ENCODE measurements at places on chromosomes 1 and 21.

DNA sequence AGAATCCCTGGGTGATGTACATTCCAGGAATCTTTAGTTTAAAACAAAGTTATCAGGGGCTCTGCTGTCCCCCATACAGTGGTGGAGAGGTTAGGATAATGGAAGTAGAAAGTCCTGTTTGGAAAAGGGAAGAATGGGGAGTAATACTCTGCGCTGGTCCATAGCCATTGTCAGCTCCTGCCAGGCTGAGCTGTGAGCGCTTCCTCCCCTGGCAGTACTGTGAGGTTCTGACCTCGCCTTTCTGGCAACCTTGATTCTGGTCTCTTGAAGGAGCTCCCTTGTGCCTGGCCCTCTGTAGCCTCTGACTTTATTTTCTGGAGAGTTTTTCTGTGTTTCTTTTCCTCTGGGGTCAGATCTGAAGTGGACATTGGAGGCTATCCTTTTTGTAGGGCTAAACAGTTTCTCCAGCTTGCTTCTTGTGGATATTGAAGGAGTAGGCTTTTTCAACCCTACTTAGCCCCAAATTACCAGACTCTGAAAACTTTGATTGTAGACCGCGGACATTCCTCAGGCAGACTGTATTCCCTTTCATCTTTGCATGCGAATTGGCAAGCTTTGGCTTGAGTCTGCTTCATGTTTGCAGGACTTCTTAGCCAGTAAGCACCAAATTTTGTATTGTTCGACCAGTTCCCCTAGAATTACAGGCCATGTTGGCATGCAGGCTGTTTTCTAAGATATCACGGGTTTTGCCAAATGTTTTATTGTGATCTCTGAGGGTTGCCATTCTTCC is 13.8 kb downstream of the UBE4B start:
- no peak for DNase-seq

DNA sequence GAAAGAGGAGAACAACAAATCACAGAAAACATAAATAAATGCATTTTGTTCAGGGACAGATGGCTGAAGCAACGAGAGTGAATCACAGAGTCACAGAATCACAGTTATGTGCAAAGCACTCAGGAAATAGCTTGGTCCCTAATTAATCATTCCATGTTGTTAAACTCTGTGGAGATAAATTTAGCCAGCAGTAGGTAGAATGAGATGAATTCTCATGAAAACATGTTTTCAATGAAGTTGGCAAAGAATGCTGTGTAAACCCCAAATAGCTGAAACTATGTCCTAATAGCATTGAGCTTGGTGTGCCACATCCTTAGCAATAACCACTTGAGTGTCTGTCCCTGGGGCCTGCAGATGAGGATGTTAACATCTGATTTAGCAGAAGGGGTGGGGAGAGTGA is 20.4 kb downstream of the LEPR start:
- no peak for DNase-seq

- no peak for DNase-seq
These were observed 58.9 kb upstream of the LRRC8D start for GRCh38 chr1:89761901-89762300.

- DNase-seq = no peak
These were observed 12.0 kb downstream of the ATP8B2 start for GRCh38 chr1:154337253-154337894.

- DNase-seq = no peak
These were observed 1.8 kb downstream of the OR10J1 start for GRCh38 chr1:159441360-159441759.
